ENCODE measurements at places on chromosomes 11 and 22.
A peak's percentile ranks its signal among the peaks of the same experiment; 100 is the strongest.

DNA sequence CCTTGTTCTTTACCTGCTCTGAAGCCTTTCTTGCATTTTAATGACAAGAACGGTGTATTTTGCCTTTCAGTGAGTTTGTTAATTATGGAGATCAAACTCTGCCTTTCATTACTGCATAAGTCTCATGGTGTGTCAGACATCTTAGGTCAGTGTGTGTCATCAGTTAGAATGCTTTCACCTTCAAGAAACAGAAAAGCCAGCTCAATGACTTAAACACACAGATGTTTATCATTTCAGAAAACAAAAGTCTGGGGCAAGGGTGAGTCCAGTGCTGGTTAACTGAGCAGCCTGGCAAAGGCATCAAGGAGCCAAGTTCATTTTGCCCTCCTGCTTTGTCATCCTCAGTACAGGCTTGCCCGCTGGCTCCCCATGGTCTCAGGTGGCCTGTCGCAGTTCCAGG is 54.5 kb downstream of the PACS1 start:
- DNase-seq, result no peak

GRCh38 chr11:128505449-128506065 is 81.8 kb downstream of the ETS1 start:
- no peak for DNase-seq

DNA sequence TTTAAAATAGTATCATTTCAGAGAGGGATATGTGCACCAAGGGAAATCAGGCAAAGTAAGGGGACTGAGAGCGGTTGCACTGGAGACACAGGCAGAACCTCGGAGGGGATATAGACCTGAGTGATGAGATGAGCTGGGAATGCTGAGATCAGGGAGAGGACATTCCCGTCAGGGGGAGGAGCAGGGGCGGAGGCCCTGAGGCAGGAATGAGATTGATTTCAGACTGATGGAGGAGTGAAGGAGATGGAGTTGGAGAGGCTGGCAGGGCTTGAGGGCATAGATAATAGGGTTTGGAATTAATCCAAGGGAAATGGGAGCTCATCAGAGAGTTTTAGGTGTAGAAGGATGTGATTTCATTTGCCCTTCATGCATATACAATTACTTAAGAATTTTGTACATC is 13.2 kb downstream of the CD6 start:
- no peak for DNase-seq

- DNase-seq, result no peak
Observed at GRCh38 chr11:35292279-35292678, 127.1 kb downstream of the SLC1A2 start.

- no peak for DNase-seq
Observed at GRCh38 chr11:73002214-73002613, 139.9 kb downstream of the FCHSD2 start.

- no peak for DNase-seq
Observed at GRCh38 chr11:47380078-47380477, 1.7 kb upstream of the SPI1 start.

DNA sequence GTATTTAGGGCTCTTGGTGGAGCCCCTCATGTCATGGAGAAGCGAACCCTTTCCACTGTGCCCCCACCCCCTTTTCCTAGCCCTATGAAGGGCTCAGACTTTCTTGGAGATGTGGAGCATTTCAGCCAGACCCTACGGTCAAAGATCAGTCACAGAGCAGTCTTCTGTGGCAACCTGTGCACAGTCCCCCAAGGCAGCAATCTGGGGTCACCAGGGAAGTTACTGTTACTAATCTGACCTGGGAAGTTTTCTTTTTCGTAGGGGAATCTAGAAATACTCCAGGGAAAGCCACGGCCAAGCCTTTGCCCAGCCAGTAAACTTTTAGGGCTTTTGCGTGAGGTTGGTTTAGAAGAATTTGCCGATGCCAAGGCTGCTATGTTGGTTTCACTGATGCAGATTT is 50.6 kb downstream of the ZBTB16 start:
- no peak for DNase-seq

- no peak for DNase-seq
Observed at GRCh38 chr22:17243524-17243923, 24.3 kb upstream of the ADA2 start.

GRCh38 chr11:128345316-128345715 is 242.0 kb downstream of the ETS1 start:
- no peak for DNase-seq

- DNase-seq, result no peak
Observed at GRCh38 chr22:39181778-39182177, 29.3 kb upstream of the CBX7 start.

- DNase-seq, result no peak
Observed at GRCh38 chr11:60314635-60315321, 12.3 kb upstream of the MS4A6E start.

DNA sequence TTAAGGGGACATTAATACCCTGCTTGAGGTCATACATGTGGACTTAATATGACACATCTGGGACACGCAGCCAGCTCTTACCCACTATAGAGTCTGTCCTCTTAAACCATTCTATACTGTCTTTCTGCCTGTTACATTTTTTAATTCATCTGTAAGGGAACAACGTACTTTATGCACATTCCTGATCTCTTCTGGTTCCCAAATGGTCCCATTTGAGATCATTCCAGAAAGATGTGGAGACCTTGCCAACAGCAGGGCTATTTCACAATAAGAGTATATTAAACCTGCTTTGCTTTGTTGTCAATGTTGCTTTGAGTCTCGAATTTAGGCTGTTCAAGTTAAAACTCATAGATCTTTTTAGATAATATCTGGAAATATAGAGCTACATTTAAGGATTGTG is 332.2 kb upstream of the RAG2 start:
- DNase-seq, result no peak

DNA sequence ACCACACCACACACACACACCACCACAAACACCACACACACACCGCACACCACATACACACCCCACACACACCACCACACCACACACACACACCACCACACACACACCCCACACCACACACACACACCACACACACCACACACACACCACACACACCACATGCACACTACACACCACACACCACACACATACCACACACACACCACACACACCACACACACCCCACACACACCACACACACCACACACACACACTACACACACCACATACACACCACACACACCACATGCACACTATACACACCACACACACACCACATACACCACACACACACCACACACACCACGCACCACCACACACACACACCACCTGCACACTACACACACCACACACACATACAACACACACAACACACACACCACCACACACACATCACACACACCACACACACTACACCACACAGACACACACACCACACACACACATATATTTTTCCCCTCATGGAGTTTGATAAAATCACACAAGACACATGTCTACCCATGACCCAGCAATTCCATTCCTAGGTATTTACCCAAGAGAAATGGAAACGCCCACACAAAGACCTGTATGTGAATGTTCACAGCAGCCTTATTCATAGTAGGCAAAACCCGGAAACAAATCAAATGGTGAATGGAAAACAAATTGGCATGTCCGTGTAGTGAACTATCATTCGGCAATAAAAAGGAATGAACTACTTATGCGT is 14.3 kb downstream of the CD5 start:
- no peak for DNase-seq

DNA sequence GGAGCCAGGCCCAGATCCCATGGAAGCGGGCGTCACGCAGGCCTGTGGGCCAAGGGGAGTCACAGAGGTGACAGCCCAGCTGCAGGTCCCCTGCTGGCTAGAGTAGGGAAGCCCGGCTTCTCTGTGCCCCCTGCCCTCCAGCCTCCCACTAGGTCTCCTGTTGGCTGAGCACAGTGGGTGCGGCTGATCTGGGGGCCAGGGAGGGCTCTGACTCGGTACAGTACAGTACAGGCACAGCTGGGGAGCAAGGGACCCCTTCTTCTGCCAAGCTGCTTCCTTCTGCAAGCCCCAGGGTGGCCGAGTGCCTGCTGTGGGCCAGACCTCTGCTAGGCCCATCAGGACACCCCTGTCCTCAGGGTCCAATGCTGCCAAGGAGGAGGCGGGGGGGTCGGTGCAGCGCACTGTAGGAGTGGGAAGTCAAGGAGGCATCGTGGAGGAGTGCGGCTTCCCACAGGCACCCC is 10.1 kb downstream of the SUSD2 start:
- no peak for DNase-seq

DNA sequence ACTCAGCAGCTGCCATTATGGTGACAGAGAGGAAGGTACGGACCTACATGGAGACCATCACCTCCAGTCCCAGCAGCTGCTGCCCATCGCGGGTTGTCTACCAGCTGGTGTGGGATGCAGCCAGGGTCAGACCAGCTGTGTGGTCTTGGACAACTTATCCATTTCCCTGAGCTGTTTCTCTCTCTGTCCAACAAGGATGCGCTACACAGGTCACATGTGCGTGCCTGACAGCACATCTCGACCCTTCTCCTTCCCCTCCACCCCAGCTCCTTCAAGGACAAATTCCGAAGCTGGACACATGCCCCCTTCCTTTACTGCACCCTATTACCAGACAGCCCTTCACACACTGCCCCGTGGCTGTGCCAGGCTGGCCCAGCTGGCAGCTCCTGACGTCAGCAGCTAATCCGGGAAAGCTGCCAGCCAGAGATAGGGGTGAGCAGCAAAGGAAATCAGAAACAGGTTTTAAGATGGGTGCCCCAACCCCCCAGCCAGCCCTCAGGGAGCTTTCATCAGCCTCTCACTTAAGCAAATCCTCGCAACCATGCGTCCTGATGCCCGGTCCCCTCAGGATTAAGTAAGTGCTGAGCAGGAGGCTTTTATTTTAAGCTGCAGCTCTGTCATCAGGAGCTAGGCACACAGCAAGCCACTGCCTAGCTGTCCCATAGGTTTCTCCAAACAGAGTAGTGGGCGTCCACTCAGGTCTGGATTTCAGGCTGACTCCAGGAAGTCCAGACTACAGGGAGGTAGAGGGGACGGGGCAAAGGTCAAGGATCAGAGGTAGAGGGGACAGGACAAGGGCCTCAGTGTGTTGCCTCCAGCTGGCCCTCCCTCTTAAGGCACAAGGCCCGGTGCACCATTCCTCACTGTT is 20.3 kb downstream of the TEF start:
- DNase-seq, result no peak

GRCh38 chr11:130562549-130562948 is 114.1 kb downstream of the ADAMTS15 start:
- no peak for DNase-seq

- no peak for DNase-seq
Observed at GRCh38 chr11:72760539-72761405, 8.6 kb upstream of the ARAP1 start.

- DNase-seq, result peak; percentile 71
Observed at GRCh38 chr22:37079668-37080171, 28.2 kb downstream of the KCTD17 start.

GRCh38 chr11:3631331-3631730 is 10.5 kb downstream of the ART5 start:
- DNase-seq, result no peak

DNA sequence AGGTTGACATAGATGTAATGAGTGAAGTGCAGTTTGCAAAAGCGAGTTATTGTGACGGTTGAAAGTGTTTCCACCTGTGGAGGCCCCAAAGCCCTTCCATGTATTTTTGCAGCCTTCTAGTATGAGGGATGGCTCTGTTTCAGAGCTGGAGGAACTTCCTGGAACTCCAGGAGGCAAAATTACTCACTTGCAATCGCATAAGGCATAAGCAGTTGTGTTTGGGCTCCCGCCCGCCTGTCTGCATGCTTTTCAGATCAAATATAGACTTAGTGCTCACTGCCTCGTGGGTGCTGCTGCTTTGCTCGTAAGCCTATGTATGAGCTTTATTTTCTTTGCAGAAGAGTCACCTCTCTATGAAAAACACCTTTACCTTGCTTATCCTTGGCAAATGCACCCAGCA is 146.8 kb upstream of the LARGE1 start:
- no peak for DNase-seq

GRCh38 chr11:79244798-79245197 is 196.0 kb downstream of the TENM4 start:
- DNase-seq, result no peak

DNA sequence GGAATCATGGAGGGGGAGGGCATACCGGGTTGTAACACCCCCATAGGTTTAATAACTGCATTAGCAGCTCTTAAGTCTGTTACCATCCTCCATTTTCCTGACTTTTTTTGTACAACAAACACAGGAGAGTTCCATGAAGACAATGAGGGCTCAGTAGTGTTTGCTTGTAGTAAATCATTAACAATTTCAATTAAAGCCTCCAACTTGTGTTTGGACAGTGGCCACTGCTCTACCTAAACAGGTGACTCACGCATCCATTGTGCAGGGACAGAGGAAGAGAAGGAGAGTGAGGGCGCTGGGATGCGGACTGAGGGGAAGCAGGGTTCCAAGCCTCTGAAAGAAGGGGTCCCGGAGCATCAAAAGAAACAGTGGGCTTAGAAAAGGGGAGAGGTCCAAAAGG is 21.3 kb upstream of the MTNR1B start:
- no peak for DNase-seq

DNA sequence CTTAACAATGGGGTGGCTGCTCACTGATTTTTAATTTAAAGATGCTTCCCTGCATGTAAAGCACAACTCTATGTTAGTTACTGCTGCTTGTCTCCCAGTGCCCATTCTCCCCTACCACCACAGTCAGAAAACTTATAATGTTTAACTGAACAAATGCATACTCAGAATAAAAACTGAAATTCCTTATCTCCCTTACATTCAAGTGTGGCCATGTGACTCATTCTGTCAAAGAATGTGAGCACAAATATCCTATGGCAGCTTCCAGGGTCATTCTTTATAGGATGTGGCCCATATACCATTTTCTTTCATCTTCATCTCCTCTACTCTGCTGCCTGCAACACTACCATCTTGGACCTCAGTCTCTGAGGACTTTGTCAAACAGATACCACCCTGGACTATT is 374.8 kb downstream of the DYNC2H1 start:
- no peak for DNase-seq

GRCh38 chr11:74725701-74726100 is 5.5 kb downstream of the CHRDL2 start:
- no peak for DNase-seq

DNA sequence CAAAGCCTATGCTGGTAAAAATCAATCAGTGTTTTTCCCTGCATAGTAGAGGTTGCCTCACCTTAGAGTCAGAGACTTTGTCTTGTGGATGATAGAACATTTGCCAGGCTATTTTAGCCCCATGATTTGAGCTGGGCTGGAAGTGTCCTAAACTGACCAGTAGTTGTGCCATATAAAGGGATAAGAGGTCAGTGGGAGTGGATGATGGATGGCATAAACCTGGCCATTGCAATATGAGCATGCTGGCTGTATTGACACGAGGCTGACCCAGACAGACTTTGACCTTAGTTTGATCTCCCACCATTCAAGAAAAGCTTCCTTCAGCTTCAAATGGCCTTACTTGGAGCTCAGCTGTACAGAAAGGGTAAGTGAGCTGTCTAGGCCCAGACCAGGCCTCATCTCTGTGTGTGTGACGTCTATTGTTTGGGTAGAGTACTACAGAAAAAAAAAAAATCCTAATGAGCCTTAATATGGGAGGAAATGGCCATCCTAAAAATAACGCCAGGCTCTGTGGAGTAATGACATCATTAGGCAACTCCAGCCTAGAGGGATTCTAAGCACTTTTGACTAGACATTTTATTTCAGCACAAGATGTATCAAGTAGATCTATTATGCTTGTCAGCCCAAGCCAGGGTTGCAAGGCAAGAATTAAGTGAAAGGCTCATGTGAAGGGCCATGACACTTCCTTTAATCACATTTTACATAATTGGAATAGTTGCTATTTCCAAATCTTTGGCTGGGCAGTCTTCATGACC is 51.3 kb upstream of the CADM1 start:
- DNase-seq, result no peak

Data from activated T-cell treated with anti-CD3 and anti-CD28 coated beads for 4 hours (primary cell).